ENCODE measurements at places on chromosomes 3 and 15. TPM values are rescaled to one million over a fixed set of nuclear protein-coding genes. Genes with fewer than 3 reads are reported as not detected.

RTP4 gene
- total RNA-seq: not detected

RASL12 gene
- not detected for total RNA-seq

SLC9C1 gene
- 0.57 TPM for total RNA-seq

DNAH12 gene
- total RNA-seq: under 0.01 TPM

GOLGA6L10 gene
- total RNA-seq: 0.40 TPM

TOPAZ1 gene
- not detected for total RNA-seq

AZI2 gene
- 59.2 TPM for total RNA-seq

ITIH1 gene
- total RNA-seq: not detected

ALDH1L1 gene
- not detected for total RNA-seq

VILL gene
- total RNA-seq: 5.3 TPM

IRAK2 gene
- total RNA-seq: 22.1 TPM

All from thoracic aorta endothelial cell (primary cell).